Stimulated activated CD8-positive, alpha-beta memory T cell treated with anti-CD3 and anti-CD28 coated beads, Interleukin-12 subunit alpha, Interleukin-12 subunit beta, amount 100 ng/mL, for 1 hour (primary cell): ENCODE measurements at places on chromosomes 7 and 10.

- no peak for DNase-seq
Observed at GRCh38 chr7:7918736-7919448, 49.7 kb upstream of the GLCCI1 start.

GRCh38 chr10:9515922-9516321 is 1461.4 kb downstream of the GATA3 start:
- no peak for DNase-seq

DNA sequence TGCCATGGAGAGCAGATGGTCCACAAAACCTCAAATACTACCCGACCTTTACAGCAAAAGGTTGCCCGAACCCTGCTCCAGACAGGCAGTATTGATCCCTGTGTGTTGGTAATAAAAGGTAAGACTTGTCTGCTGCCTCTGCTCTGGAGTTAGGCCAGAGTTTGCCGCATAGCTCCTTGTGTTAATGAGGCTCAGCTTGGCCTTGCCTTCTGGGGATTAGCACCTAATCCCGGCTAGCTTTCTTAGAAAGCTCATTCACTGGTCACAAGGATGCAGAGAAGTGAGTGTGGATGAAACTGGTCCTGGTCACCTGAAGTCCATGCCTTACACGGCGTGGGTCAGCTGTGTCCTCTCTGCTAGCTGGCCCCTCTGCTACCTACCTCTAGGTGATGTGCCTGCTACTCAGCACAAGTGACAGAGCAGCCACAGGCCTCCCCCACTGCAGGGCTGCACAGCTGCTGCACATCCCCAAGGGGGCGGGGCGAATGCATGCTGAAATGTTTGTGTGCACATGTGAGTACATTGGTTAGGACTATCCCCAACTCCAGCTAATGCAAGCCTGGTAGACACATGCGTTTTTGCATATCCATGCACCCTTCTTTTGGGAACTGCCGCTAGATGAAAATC is 31.7 kb upstream of the SYPL1 start:
- no peak for DNase-seq

- no peak for DNase-seq
Observed at GRCh38 chr10:1544209-1544673, 193.1 kb downstream of the ADARB2 start.

- DNase-seq = no peak
Observed at GRCh38 chr10:118271671-118272070, 70.5 kb downstream of the FAM204A start.

GRCh38 chr10:79273604-79274003 is 73.7 kb upstream of the PPIF start:
- DNase-seq = no peak

DNA sequence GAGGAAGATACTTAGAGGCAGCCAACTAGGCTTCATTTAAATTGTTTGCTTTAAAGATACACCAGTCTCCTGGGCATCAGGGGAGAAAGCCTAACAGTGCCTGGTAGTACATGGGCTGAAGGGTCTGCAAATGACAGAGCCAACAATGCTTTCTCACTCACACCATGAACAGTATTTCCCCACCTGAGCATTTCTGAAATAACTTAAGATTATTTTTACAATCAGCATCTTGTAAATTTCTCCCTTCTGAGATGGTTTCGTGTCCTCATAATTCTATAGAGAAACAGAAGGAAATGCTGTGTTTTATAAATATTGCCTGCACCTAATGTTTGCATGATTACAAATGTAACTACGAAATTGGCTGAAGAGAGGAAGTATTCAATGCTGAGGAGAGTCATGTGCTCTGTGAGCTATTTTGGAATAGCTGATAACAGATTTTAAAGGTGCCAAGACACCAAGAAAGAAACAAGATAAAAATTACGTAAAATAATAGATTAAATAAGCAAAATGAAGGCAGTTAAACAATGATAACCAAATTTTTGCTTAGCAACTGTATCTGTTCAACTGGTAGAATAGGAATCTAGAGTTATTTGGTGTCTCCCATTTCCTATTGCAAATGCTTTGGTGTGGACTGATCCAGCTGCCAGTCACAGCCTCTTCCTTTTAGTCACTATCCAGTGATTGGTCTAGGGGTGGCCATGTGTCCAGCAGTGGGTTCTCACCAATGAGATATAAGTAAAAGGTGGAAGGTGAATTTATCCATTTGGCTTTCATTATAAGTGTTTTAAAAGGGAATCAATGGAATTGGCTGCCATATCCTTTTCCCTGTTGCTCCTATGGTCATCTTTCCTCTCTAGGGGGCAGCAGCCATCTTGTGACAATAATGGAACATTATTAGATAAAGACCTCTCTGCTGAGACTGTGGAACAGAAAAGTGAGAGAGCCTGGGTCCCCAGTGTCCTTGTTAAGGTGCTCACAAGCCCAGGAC is 167.9 kb upstream of the SLC26A5 start:
- no peak for DNase-seq

GRCh38 chr10:108899670-108900069 is 1023.6 kb downstream of the XPNPEP1 start:
- no peak for DNase-seq

DNA sequence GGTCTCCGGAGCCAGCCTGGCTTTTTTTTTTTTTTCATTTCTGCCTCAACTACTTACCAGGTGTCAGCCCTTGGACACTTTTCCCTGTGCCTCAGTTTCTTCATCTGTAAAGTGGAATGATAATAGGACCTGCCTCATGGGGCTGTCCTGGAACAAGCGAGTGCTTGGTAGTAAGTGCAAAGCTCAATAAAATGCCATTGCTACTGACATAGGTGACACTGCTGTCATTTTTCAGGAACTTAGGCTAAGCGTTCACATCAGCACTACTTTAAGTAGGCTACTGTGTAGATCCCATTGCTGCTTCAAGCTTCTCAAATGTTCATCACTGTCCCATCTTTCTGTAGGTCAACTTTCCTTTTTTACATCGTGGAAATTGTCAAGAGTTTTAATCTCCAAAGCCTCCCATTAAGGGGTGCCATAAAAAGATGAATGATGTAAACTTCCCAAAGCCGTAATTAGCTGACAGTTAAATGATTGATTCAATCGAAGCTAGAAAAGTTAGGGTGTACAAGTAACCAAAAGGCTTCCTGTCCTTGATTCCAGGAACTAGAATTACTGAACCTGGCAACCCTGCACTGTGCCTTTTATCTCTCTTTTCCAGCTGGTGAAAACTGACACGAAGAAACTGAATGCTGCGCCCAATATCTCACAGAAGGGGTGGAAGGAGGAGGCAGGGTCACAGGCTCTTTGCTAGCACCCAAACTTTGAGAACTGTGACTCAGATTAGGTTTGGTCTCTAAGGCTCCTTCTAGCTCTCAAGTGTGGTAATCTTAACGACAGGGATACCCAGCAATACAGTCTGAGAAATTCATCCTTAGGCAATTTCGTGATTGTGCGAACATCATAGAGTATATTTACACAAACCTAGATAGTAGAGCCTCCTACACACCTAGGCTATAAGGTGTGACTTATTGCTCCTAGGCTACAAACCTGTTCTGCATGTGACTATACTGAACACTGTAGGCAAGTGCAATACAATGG is 861 bp upstream of the USP6NL start:
- DNase-seq = no peak

- DNase-seq = no peak
Observed at GRCh38 chr7:139855498-139856270, 26.6 kb downstream of the TBXAS1 start.

- DNase-seq = no peak
Observed at GRCh38 chr10:102669206-102670064, 25.2 kb downstream of the TRIM8 start.

DNA sequence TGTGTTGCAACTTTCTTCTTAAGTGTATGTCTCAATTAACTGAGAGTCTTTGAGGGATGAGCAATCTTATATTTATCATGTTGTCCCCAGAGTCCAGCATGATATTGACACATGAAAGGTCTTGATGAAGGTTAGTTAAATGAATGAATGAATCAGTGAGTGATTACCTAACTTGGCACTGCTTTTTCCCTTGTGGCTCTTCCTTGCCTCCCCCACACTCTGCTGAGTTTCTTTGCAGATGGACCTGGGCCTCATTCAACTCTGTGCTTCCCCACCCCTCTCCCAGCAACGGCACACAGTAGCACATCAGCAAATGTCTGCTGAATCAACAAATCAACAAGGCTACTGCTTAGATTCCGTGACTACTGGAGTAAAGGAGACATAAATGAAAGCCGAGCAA is 235.1 kb upstream of the CXCL12 start:
- no peak for DNase-seq

GRCh38 chr7:158740657-158741293 is 36.2 kb upstream of the NCAPG2 start:
- DNase-seq = no peak

GRCh38 chr7:100215895-100216294 is 3.9 kb upstream of the PVRIG start:
- DNase-seq = no peak

DNA sequence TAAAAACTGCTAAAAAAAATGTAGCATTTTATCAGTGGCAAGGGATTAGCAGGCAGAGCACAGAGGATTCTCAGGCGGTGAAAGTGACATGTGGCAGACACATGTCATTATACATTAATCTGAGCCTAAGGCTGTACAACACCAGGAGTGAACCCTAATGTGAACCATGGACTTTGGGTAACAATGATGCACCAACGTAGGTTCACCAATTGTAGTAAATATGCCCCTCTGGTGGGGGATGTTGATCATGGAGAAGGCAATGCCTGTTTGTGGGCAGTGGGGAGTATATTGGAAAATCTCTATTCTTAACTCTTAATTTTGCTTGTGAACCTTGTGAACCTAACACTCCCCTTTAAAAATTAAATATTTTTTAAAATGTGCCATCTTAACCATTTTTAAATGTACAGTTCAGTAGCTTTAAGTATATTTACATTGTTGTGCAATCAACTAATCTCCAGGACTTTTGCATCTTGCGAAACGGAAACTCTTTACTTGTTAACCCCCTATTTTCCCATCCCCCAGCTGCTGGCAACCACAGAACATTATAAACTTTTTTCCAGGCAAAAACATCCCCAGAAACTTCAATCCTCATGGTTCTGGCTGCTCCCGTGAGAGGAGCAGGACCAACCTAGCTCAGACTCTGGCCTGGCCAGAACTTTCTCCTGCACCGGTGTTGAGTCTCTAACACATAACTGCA is 29.9 kb downstream of the LRRC20 start:
- DNase-seq = no peak

DNA sequence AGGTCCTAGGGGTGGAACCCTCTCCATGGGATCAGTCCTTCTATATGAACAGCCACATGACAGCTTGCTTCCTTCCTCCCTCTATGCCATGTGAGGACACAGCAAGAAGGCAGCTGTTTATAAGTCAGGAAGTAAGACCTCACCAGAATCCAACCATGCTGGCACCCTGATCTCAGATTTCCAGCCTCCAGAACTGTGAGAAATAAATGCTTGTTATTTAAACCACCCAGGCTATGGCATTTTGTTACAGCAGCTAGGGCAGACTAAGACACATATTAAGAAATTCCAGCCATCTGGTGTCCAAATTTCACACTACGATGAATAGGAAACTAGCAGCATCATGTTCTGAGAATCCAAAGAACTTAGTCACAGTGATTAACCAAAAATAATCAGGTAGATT is 140.1 kb downstream of the ZFAND4 start:
- DNase-seq = no peak

- no peak for DNase-seq
Observed at GRCh38 chr7:31493714-31494181, 20.1 kb upstream of the ITPRID1 start.

DNA sequence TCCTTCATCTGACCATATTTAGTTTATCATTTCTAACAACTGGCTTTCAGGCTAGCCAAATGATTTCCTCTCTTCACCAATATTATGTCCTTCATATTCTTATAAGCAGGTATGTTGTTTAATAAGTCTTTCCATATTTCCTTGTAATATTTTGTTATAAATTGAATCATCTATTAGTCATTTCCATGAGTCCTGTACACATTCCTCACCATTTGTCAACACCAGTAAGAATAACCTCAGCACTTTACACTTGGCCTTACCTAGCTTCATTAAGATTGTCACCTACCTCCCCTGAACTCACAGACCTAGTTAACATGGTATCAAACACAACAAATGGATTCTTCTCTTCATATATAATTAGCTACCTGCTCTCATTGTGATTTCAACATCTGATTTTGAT is 282.3 kb downstream of the SEMA3D start:
- DNase-seq = no peak

- no peak for DNase-seq
Observed at GRCh38 chr10:74406006-74406405, 255.0 kb downstream of the ADK start.
